IPS DF 6.9 (cell line): ENCODE measurements at places on chromosomes 2 and 18.
A peak's percentile ranks its signal among the peaks of the same experiment; 100 is the strongest.

DNA sequence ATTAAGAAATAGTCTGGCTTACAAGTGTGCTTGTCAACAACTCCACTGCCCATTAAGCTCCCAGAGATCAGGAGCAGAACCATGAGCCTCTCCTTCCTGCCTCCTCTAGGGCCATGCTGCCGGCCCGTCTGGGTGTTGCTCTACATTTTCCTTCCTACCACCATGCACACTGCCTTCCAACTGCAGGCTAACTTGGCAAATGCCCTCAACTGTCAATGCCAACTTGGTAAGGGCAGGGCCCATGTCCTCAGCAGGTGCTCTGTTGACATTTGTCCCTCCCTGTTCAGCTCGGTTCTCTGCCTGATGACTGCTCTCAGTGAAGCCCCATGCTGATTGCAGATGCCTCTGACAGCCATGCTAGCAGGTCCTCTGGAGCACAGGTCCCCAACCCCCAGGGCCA lies 345.2 kb downstream of the ALK start:
- no peaks in the 10 kb centered on the region for H3K36me3 ChIP-seq
- no peaks in the 10 kb centered on the region for H3K27me3 ChIP-seq
- no peak overlapping the region for H3K27ac ChIP-seq
- no peak for DNase-seq

DNA sequence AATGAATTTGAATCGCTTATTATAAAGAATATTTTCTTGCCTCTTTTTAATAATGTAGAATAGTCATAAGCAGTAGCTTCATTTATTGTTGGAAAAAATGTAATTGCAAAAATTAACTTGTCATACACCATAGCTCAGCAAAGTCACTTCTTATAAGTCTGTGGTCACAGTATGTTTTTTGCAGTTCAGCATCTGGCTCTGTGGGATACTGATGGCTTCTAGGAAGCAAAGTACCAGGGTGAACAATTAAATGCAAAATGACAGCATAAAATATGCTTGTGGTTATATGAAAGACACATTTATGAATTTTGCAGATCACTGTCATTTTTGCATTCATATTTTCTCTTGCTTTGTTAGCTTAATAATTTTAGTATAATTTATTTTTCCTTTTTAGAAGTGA lies 116.5 kb downstream of the ZNF407 start:
- no peaks in the 10 kb centered on the region for H3K27me3 ChIP-seq
- no peaks in the 10 kb centered on the region for H3K36me3 ChIP-seq
- H3K27ac ChIP-seq = no peak overlapping the region

GRCh38 chr2:179275253-179276012 lies 10.8 kb upstream of the SESTD1 start:
- no peaks in the 10 kb centered on the region for H3K36me3 ChIP-seq
- no peak overlapping the region for H3K4me3 ChIP-seq
- H3K27me3 ChIP-seq = no peaks in the 10 kb centered on the region
- no peak for DNase-seq
- H3K4me1 ChIP-seq = peaks cover 2% of the 10 kb centered on the region; the same call in 1 of the 2 replicates
- no peak overlapping the region for H3K27ac ChIP-seq

GRCh38 chr2:116747103-116747502 lies 1067.4 kb upstream of the DDX18 start:
- H3K36me3 ChIP-seq = no peaks in the 10 kb centered on the region
- H3K27me3 ChIP-seq = no peaks in the 10 kb centered on the region
- DNase-seq = no peak
- no peak overlapping the region for H3K27ac ChIP-seq
- no peaks in the 10 kb centered on the region for H3K4me1 ChIP-seq

GRCh38 chr18:2970772-2971659 lies 41.9 kb downstream of the LPIN2 start:
- no peaks in the 10 kb centered on the region for H3K36me3 ChIP-seq
- DNase-seq = no peak
- no peak overlapping the region for H3K27ac ChIP-seq

GRCh38 chr2:45651415-45652089 lies at the start of gene PRKCE:
Gene PRKCE (plus strand): TSS chr2:45651675.
- DNase-seq = no peak
- no peak within 1 kb of the TSS for H3K27ac ChIP-seq
- peak within 1 kb of the TSS; percentile 63; the same call in 1 of the 2 replicates for H3K4me3 ChIP-seq
- no peaks in the 10 kb centered on the region for H3K36me3 ChIP-seq
- H3K27me3 ChIP-seq = peaks cover 33% of the 10 kb centered on the region

DNA sequence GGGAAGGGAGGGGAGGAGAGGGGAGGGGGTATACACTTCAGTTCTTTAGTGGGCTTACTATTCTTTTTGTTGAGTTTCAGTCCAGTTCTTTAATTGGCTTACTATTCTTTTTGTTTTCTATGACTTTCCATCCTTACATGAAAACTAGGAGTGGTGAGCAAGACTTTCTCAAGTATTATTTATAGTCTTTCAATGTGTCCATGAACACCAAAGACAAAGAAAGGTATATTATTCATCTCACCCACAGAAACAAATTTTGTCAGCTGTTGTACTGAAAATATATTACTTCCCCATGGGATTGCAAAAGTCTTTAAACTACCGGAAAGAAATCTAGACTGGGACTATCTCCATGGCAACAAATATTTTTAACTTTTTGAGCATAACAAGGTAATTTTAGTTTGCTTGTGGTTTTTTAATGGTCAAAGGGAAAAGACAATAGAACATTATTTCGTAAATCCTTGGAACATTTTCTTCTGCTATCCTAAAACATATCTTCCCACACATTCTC lies 17.6 kb downstream of the ADAM17 start:
- DNase-seq = no peak
- no peak overlapping the region for H3K27ac ChIP-seq
- H3K27me3 ChIP-seq = no peaks in the 10 kb centered on the region; the same call in 1 of the 2 replicates
- H3K4me1 ChIP-seq = no peaks in the 10 kb centered on the region
- H3K36me3 ChIP-seq = no peaks in the 10 kb centered on the region

DNA sequence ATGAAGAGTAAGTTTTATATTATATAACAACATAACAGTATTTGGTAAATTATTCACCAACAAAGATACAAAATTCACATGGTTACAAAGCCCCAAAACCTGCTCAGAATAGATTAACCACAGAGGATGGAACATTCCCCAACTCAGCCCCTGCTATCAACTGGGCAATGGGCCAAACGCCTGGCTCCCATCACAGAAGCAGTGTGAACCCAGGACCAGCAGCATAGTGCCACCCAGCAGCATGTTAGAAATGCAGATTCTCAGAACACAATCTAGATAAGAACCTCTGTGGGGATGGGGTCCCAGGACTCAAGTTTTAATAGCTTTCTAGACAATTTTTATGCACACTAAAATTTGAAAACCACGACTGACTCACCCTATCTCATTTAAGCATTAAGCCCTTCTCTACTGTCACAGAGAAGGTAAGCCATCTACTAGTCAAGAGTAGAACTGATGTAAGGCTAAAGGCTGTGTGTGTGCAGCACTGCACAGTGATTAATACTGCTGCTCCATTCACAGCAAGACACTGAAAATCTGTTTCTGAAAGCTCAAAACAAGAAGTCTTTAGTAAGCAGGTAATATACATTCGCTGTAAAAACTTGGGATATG lies 15.2 kb downstream of the AFG3L2 start:
- peaks cover 10% of the 10 kb centered on the region; the same call in 1 of the 2 replicates for H3K36me3 ChIP-seq
- no peak overlapping the region for H3K4me3 ChIP-seq
- H3K4me1 ChIP-seq = no peaks in the 10 kb centered on the region
- DNase-seq = no peak
- no peak overlapping the region for H3K27ac ChIP-seq

DNA sequence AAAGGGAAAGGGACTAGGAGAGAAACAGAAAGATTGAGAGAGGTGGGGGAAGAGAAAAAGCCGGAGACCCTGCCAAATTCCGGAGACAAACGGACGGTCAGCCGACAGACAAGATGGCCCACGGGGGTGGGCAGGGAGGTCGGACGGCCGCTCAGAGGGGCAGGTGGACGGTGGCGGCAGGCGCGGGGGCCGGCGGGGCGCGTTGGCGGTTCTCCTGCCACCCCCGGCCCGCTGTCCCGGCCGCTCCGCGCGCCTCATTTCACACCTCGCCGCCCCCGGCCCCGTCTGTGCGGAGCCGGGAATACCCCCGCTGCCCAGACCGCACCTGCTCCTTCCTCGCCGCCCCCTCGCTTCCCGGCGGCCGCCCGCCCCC lies 935 bp downstream of the SLC30A3 start:
- no peak overlapping the region for H3K27ac ChIP-seq
- H3K36me3 ChIP-seq = no peaks in the 10 kb centered on the region
- peaks cover 4% of the 10 kb centered on the region; the same call in 1 of the 2 replicates for H3K4me1 ChIP-seq
- peaks cover 40% of the 10 kb centered on the region for H3K27me3 ChIP-seq
- peak overlapping the region; percentile 81; the same call in 1 of the 2 replicates for H3K4me3 ChIP-seq

- no peak overlapping the region for H3K4me3 ChIP-seq
- no peaks in the 10 kb centered on the region for H3K27me3 ChIP-seq
- H3K4me1 ChIP-seq = no peaks in the 10 kb centered on the region
- H3K27ac ChIP-seq = no peak overlapping the region
- H3K36me3 ChIP-seq = no peaks in the 10 kb centered on the region
- DNase-seq = no peak
Measured at GRCh38 chr2:239855863-239856587, 169.1 kb downstream of the NDUFA10 start.
